Right hindlimb (tissue), 1 donor: ENCODE measurements at places on chromosomes 1 and 21.
A peak's percentile ranks its signal among the peaks of the same experiment; 100 is the strongest.

- DNase-seq = no peak
Observed at GRCh38 chr21:46610018-46610701, 5.3 kb upstream of the S100B start.

GRCh38 chr1:184457500-184457899 is 70.7 kb downstream of the C1orf21 start:
- DNase-seq = no peak

DNA sequence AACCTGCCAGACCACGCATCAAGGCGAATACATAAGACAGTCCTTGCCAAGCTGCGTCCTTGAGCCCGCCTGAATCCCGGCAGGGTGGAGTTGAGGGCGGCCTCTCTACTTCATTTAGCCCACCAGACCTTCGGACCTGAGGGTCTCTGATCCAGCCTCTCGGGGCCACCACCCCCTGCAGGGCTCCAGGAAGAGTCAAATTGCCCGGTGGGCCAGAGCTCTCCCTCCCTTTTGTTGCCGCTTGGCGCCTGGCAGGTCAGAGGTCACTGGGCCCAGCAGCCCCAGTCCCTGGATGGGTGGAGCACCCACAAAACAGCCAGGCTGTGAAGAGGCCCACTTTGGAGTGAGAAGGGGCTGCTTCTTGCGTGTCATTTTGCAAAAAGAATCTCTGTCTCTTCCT is 9.0 kb downstream of the GNG4 start:
- no peak for DNase-seq

- no peak for DNase-seq
Observed at GRCh38 chr1:103497404-103497803, 28.1 kb upstream of the RNPC3 start.

DNA sequence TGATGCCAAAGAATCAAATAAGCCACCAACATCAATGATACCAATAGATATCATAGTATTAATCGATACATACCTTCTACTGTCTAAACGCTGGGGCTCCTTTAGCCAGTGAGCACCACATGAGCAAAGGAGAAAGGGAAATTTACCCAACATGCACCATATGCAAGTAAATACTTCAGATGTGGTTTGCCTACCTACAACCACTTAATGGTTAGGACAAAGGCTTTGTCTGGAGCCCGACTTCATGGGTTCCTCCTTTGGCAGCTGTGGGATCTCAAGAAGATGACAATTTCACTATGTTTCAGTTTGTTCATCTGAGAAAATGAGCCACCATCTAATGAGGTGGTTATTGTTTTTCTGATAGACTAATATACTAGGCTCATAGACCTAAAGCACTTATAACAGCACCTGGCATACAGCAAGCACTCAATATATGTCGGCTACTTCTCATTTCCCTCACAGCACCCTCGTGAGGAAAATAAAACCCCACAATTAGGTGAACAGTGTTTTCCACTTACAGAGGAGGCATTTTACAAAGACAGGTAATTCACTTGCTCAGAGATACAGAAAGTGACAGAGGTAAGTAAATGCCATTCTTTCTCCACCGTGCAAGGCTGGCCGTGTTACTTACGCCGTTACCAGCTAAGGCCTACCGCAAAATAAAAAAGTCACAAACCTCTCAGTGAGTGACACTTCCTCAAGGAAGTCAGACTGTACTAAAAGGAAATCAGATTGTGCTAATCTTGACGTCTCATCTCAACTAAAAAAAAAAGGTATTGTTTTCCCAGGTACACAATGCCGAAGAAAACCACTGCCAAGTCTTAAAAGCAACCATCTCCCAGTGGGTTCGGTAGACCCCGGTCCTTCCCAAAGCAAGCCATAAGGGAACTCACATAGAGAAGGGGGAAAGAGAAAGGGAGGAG is 1.6 kb downstream of the TTC13 start:
- no peak for DNase-seq

GRCh38 chr1:26703478-26703877 is 7.7 kb downstream of the ARID1A start:
- no peak for DNase-seq

DNA sequence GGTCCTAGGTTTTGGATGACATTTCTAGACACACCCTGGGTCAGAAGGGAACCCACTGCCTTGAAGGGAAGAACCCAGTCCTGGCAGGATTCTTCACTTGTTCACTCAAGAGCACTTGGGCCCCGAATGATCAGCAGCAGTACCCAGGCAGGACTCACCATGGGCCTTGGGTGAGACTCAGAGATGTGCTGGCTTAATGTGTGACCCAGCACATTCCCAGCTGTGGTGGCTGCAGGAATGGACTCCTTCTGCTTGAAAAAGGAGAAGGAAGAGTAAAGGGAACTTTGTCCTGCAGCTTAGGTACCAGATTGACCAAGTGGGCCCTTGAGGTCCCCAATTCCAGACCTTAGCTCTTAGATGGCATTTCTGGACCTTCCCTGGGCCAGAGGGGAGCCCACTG is 12.3 kb upstream of the SMAP2 start:
- no peak for DNase-seq

- DNase-seq = no peak
Observed at GRCh38 chr1:225567789-225568188, 85.1 kb downstream of the ENAH start.

DNA sequence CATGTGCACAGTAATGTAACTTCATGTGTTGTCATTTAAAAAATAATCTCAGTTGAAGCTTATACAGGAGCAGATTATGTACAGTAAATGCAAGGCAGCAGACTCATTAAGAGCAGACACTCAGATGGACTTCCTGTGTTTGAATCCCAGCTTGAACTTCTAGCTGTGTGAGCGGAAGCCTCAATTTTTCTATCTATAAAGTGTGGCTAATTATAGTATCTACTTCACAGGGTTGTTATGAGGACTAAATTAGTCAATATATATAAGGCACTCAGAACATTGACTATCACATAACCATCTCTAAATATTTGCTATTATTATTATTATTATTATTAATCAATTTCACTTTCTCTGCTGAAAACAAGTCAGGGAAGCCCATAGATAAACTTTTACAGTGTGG is 141.6 kb downstream of the ZP4 start:
- no peak for DNase-seq

GRCh38 chr21:38188037-38188436 is 68.8 kb upstream of the KCNJ15 start:
- no peak for DNase-seq

DNA sequence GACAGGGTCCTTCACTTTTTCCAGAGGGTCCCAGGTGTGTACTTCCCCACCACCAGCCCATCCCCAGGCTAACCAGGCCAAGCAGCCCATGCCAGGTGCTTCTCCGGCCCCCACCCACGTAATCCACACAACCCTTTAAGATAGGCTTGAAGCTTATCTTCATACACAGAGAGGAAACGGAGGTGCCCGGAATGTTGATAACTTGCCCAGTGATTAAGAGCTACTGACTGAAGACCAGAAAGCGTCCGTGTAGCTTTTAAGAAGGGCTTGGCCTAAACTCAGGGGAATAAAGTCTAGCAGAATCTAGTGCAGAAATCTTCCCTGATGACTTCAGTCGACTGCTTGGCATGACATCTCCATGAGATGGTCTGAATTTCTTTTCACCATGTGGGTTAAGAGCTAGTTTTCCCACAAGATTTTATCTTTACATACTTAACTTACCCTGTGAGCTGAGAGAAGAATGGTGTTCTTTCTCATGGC is 138.7 kb downstream of the GALNT2 start:
- DNase-seq = no peak

GRCh38 chr21:28790335-28790734 is 202.3 kb downstream of the LTN1 start:
- DNase-seq = no peak

GRCh38 chr1:155012026-155012546 is 9.5 kb downstream of the ZBTB7B start:
- DNase-seq = no peak

- DNase-seq = no peak
Observed at GRCh38 chr1:214108097-214108446, 120.3 kb downstream of the PROX1 start.

GRCh38 chr1:1929639-1930545 is 10.8 kb upstream of the TMEM52 start:
- DNase-seq = no peak

- no peak for DNase-seq
Observed at GRCh38 chr1:7149080-7149838, 364.0 kb downstream of the CAMTA1 start.

DNA sequence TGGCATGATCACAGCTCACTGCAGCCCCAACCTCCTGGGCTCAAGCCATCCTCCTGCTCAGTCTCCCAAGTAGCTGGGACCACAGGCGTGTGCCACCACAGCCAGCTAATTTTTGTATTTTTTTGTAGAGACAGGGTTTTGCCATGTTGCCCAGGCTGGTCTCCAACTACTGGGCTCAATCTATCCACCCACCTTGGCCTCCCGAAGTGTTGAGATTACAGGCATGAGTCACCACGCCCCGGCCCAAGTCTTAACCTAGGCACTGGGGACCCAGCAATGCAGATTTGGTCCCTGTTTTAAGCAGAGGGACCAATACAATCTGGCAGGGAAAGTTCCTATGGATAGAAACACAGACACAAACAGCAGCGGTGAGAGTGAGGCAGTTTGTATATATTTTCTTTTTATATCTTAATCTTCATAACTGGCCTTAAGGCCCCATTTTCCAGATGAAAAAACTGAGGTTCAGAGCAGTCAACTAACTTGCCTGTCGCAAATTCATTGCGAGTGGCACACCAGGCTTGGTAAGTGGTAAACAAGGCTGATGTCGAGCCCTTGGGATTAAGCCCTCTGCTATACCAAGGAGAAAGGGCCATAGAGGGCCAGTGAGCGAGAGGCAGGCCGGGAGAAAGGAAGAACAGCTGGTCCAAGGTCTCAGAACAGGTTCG is 77.8 kb upstream of the TINAGL1 start:
- no peak for DNase-seq

GRCh38 chr1:11913291-11913690 is 12.9 kb downstream of the KIAA2013 start:
- DNase-seq = no peak

- DNase-seq = no peak
Observed at GRCh38 chr21:36504067-36505058, 24.4 kb upstream of the CLDN14 start.

GRCh38 chr1:94255476-94255875 is 18.1 kb upstream of the ARHGAP29 start:
- no peak for DNase-seq

GRCh38 chr1:211345719-211346118 is 19.1 kb downstream of the TRAF5 start:
- no peak for DNase-seq

- DNase-seq = no peak
Observed at GRCh38 chr1:86062453-86062852, 94.1 kb downstream of the COL24A1 start.

GRCh38 chr21:46159841-46160656 is 4.7 kb upstream of the FTCD start:
- peak; percentile 11 for DNase-seq

- DNase-seq = no peak
Observed at GRCh38 chr1:151693057-151693651, 23.4 kb downstream of the CELF3 start.

GRCh38 chr21:36193200-36193599 is 36.6 kb downstream of the DOP1B start:
- DNase-seq = no peak

GRCh38 chr1:229380536-229381160 is 37.8 kb upstream of the CCSAP start:
- DNase-seq = no peak

DNA sequence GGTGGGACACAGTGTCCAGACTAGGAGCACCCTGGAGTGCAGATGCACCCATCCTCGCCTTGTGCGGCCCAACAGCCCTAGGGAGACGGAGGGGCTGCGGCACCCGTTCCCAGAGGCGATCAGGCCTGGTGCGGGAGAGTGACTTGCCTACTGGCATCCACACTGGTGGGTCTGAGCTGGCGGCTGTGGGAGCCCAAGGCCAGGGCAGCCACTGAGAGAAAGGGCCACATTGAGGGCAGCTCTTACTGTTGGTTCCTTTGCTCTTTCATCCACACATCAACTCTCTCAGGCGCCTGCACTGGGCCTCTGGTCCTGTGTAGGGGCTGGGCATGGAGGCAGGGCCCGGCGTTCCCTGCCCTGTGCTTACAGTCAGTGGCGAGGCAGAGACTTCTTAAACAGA is 8.6 kb downstream of the PODN start:
- peak; percentile 0 for DNase-seq

- DNase-seq = no peak
Observed at GRCh38 chr21:14566894-14567293, 20.8 kb upstream of the SAMSN1 start.

DNA sequence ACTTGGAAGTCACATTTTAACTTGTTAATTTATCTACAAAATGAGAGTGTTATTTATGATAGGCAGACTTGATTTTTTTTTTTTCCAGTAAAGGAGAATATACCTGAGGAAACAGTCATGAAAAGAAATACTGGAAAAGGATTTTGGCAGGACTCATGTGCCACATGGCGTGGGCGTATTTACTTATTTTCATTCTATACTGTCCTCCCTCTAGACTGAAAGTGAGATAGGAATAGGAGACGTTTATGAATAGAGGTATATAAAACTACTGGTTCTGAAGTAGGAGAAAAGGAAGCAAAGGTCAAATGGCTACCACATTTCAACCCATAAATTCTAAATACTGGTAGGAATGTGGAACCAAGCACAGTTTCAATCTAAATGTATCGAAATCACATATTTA is 94.8 kb upstream of the MPC2 start:
- no peak for DNase-seq

DNA sequence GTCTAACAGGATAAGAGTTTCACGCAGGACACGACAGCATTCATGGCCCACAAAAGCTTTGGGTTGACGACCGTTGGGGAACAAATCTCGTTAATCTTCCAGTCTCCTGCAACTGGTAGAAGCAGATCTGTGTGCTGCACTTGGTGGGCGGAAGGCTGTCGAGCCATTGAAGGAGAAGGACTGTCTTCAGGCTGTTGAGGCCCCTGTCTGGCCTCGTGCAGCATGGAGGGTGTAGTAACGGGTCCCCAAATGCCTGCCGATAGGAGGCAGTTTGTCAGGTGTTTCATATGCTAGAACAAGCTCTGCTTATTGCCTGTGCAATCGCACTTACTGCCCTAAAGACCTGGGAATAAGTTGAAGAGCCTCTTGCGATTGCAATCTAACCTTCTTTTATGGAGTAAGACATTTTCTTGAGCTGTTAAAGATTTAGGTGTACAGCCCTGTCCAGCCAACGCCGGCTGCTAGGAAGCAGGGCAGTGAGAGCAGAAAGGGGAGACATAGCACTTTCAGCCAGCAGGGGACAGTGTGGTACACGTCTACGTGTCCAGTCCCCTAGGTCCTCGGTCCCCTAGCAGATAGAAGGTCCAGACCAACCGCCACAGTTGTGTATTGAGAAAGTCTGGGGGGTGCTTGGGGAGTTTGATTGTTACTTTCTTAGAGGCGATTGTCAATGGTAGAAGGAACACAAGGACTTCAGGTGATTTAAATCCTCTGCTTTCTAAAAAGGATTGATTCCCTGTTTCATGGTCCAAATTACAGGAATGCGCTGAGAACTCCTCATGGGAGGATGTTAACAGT is 102.3 kb upstream of the TMPRSS2 start:
- peak; percentile 50 for DNase-seq

DNA sequence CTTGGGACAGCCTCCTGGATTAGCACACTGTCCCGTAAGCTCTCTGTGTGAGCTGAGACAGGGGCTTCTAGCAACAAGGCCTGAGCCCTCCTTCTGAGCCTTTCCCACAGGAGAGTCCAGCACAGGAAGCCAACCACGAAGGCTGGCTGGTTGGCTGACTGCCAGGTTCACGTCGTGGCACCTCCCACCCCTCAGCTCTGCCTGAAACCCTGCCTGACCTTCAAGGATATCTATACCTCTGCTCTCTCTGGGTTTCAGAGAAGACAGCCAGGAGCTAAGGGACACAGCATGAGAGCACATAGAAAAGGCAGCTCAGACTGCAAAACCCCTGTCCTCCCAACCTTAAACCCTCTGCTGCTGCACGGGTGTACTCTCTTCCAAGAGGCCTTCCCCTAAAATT is 13.9 kb downstream of the DLGAP3 start:
- no peak for DNase-seq
